Upper lobe of left lung (tissue), 6 donors: ENCODE measurements at places on chromosomes 2 and 18.

DNA sequence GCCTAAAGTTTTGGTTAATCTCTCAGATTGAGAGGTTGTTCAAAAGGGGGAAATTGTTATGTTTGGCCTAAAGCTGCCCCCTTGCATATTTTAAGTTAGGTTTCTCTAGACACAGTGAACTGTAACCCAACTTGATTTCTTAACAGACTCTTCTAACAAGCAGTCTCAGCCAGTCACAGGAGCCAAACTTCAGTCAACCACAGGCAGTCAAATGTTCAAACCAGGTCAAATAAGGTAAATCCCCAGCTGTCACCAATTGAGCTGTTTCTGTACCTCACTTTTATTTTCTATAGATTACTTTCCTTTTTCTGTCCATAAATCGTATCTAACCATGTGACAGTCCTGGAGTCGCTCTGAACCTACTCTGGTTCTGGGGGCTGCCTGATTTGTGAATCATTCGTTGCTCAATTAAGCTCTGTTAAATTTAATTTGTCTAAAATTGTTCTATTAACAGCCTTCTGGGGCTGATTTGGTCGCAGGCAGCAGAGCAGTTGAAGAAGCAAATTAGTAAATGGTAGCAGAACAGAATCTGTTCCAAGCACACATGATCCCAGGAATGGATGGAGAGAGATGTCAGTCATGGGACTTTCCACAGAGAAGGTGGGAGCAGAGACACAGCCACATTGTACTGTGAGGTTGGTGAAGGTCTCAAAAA lies 16.4 kb upstream of the NFU1 start:
- DNase-seq, result no peak

DNA sequence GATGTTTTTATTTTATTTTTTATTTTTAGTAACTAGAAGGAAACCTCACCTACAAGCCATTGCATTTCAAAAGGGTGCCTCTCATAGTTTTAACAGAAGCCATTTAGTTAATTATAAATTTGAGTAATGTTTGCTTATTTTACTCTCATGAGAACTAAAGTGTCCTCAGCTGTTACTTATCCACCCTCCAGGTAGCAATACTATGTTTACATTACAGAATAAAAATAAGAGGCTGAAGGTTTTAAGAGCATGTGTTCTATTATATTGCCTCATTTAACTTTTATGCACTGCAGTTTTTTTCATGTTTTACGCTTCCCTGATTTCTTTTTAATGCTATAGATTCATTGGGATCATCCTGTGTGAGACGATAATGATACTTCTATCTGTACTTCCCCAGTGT lies 235.5 kb downstream of the THSD7B start:
- no peak for DNase-seq

GRCh38 chr18:77008576-77009315 lies 123.8 kb downstream of the MBP start:
- DNase-seq, result no peak

DNA sequence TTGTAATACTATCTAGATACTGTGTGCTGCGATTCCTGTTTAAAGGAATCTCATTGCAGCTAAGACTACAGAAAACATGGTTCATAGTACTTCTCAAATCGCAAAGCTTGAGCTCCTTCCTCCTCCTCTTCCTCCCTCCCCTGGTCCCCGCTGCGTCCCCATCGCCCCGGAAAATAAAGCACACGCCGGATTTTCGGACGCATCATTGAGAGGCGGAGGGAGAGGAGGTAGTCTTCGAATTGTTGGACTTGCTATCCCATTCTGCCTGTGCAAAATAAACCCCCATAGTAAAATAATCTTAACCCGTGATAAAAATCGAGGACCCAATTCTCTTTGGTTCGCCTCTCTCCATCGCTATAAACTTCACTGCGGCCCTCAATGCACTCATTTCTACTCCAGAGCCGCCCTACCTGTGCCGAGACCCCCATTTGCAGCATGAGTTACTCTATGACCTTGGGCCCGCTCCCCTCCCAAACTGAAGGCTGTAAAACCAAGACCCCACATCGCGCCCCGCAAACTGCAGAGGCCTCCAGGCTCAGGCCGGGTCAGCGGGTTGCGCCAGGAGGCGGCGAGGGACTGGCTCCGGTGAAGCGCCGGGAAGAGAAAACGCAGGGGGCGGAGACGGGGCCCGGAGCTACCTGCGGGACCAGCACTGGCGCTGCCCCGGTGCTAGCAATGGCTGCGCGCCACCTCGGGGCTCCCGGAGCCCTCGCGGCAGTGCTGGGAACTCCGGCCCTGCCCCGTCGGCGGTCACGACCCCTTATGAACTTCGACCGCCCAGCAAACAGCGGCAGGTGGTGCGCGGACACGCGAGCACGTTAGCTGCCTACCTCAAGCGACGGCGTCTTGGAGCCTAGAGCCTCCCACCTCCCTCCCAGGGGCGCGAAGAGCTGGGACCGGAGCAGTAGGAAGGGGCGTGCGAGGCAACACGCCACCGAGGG lies 649 bp downstream of the ESCO1 start:
- peak; percentile 75 for DNase-seq

- no peak for DNase-seq
Observed at GRCh38 chr2:157394928-157395327, 49.0 kb downstream of the CYTIP start.

DNA sequence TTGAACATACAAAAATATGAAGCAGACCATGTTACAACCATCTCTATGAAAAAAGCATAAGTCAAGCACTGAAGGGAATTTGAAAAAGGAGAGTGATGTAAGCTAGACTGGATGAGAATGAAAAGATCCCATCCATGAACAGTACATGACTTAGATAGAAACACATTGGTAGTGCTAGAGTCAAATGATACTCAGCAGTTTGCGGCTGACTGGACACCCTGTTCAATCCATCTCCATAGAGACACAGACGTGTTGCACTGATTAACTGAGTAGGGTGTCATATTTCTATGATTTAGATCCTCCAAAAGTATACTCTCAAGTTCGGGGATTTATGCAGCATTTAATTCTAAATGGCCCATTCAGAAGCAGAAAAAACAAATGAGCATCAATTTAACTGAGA lies 674.3 kb upstream of the NRXN1 start:
- DNase-seq, result no peak

DNA sequence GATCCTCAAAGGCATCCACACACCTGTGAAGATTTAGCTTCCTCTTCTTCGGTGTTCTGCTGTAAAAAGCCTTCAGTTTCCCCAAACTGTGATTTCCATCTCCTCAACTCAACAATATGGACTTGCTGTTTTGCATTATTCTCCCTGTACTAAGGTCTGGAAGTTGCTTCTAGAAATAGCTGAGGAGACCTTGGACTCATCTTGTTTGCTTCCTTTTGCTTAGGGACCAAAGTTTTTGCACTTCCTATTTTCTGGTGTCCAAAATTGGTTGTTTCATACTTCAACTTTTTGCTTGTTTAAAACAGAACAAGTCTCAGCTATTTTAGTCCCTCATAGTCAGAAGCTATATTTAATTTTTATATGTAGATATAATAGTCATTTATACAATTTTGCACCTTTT lies 201.9 kb upstream of the COPS8 start:
- DNase-seq, result no peak

- DNase-seq, result peak; percentile 34
Observed at GRCh38 chr2:104704496-104705245, 149.2 kb upstream of the POU3F3 start.

DNA sequence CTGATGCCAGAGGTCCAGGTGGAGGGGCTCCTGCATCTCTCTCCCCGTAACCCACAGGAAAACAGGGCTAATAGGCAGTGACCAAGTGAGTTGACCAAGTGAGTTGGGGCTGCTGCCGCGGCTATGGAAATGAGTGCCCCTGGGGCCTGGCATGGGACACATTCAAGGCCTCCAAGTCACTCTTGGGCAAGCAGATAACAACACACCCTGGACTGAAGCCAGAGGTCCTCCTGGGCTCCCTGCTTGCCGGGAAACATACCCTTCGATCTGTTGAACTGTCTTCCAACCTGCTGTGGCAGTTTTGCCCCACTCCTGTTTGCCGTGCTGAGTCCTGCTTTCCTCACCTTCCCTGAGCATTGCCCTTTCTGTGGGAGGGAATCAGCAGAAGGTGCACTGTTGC lies 89.2 kb downstream of the LIPG start:
- DNase-seq, result no peak

GRCh38 chr2:207505728-207506127 lies 24.0 kb upstream of the CREB1 start:
- DNase-seq, result no peak

DNA sequence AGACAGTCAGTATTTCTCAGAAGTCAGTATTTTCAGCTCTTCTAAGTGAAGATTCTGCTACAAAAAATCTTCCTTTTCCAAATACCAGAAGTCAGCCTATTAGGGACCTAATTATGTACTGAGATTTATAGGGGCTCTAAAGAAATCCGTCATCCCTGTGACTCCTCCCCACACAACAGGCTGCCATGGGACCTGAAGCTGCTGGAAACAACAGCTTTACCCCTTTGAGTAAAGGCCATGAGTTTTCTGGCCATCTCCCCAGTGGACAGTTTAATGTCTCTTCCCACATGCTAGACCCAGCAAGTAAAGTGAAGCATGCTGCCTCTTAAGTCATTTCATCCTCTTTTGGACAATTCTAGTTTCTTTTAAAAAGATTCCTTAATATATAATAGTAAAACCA lies 255.7 kb upstream of the ACVR2A start:
- DNase-seq, result no peak

DNA sequence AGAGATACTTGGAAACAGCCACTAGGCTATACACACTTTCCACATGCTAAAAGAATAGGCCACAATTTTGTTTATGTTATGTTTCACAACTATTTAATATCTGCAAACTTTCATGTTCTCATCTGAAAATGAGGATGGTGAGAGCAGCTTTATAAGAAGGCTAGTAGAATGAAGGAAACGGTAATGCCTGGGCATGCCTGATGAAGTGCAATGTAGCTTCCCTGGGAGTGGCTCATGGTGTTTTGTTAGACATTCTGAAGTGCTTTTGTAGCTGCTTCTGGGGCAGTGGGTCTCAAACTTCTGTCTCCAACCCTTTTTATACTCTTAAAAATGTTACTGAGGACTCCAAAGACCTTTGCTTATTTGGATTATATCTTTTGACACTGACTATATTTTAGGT lies 193.3 kb upstream of the VWC2L start:
- no peak for DNase-seq

- DNase-seq, result no peak
Observed at GRCh38 chr2:6630209-6630608, 235.5 kb downstream of the CMPK2 start.

DNA sequence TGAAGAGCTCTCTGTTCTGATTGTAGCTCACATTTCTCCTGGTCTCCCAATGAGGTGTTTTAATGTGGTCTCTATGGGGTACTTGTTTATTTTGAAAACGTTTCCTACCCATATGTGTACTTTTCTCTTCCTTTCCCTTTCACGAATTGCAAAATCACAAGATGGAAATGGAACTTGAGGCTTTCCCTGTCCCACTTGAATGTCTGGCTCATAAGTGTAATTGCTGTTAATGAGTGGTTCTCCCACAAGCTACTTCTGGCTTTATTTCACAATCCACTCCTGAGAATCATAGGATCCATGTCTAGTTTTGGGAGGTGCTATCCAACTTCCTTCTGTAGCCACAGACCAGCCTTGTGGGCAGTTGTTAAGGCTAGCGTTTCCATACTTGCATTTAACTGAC lies 81.1 kb upstream of the CAVIN2 start:
- no peak for DNase-seq

- DNase-seq, result no peak
Observed at GRCh38 chr2:10305254-10305635, 2.5 kb downstream of the HPCAL1 start.

DNA sequence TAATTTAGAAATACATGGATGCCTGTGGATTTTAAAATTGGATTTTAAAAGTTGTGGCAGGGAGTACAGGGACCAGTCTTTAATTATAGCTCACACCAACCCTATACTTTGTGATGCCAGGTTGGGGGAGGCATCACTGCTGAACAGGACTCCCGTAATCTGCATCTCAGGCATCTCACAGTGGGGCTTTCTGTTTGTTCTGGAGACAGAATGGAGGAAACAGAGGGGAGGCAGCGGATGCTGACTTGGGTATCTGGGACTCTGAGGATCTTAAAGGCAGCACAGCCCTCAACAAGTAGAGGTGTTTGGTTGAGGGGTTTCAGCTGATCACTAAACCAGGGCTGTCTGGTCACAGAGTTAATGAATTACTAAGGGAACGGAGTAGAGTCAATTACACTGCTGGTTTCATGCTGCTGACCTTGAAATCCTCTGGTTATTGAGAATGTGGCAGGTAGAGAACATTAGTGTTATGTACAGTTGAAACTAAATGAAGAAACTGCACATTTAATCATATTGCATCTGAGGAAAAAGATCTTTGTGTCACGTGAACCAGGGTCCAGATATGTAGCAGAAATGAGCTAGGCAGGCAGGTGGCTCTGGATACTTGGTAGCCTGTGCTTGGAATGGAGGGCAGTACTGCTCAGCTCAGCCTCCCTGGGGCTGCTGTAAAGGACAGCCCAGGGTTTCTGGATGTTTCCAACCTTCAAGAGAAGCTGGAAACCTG lies 40.3 kb downstream of the FHOD3 start:
- DNase-seq, result no peak

DNA sequence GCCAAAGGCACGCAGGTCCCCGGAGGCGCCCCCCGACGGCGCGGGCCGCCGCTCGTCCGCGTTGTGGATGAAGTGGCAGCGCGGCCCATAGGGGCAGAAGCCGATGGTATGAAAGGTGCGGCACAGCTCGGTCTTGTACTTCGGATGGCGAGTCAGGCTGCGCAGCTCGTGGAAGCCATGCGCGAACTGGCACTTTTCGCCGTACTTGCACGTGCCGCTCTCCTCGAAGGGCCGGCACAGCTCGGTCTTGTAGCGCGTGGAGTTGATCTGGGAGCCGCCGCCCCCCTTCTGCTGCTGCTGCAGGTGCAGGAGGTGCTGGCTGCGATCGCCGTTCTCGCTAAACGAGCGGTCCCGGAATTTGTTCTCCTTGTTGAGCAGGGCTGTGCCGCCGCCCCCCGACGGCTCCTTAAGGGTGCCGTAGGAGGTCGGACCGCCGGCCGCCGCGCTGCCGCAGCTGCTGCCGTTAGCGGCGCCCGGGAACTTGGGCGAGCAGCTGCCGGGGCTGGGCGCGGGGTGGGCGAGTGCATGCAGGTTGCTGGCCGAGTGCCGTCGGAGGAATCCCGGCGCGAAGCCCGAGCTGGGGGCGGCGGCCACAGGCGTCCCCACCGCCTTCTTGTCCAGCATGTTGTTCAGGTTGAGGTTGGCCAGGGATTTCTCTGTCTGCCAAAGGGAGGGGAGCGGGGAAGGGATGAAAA lies 1.2 kb downstream of the ZFP36L2 start:
- DNase-seq, result peak; percentile 63
